ENCODE measurements at places on chromosomes 5 and 9. TPM values are rescaled to one million over a fixed set of nuclear protein-coding genes. Genes with fewer than 3 reads are reported as not detected.
A peak's percentile ranks its signal among the peaks of the same experiment; 100 is the strongest.

GRCh38 chr5:1789834-1790471 lies 9.7 kb downstream of the MRPL36 start:
- peak; percentile 4 for DNase-seq

GRCh38 chr9:134564431-134565170 lies 77.0 kb upstream of the COL5A1 start:
- no peak for DNase-seq

DNA sequence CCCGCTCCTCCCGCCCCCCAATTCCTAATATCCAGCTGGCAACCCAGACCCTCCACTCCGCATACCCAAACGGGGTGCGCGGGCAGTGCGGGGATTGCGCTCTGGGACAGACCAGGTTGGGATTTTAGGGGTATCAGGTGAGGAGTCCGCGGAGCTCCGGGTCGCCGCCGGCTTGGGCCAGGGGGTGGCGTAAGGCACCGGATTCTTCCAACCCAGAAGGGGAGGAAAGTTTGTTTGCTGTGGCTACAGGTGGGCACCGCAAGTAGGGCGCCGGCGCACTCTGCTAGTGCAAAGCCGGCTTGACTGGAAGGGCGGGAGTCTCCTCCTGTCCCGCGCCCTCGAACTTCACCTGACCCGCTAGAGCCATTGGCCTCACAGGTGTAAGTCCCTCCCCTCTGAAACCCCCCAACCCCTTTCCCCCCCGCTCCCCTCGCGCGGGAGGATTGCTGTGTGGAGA lies 709 bp downstream of the IQGAP2 start:
- peak; percentile 83 for DNase-seq

DNA sequence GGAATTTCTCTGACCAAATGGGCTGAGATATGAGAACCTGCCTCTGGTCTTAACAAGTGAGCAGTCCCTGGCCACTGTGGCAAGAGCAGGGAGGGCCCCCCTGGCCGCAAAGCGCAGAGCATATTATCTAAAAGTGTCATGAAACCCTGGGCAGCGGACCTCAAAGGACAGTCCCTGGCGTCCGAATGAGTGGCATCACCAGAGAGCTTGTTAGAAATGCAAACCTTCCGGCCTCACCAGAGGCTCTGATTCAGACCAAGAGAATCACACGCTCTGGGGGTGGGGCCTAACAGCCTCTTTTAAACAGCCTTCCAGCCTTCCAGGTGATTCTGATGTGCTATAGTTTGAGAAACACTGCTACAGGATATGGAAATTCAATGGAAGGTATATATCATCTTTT lies 10.9 kb downstream of the PTPN3 start:
- no peak for DNase-seq

DNA sequence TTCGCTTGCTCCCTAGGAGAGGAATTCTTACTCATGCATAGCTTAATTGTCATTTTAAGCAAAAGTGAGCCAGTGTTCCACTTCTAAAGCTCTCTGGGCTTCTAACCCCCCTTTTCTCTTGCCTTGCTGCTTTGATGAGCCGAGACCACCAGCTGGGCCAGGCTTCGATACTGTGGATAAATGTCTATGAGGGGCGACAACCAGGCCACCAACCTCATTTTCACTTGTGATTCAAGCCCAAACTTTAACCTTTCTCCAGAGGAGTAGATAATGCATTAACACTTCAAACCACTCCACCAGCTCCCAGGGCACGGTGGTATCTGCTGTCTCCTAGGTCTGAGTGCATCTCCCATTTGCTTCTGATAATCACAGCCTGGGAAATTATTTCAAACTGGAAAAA lies 205.6 kb downstream of the PSAT1 start:
- DNase-seq: no peak

GRCh38 chr5:90410178-90410762 lies 714 bp upstream of the CETN3 start:
- DNase-seq: no peak

DNA sequence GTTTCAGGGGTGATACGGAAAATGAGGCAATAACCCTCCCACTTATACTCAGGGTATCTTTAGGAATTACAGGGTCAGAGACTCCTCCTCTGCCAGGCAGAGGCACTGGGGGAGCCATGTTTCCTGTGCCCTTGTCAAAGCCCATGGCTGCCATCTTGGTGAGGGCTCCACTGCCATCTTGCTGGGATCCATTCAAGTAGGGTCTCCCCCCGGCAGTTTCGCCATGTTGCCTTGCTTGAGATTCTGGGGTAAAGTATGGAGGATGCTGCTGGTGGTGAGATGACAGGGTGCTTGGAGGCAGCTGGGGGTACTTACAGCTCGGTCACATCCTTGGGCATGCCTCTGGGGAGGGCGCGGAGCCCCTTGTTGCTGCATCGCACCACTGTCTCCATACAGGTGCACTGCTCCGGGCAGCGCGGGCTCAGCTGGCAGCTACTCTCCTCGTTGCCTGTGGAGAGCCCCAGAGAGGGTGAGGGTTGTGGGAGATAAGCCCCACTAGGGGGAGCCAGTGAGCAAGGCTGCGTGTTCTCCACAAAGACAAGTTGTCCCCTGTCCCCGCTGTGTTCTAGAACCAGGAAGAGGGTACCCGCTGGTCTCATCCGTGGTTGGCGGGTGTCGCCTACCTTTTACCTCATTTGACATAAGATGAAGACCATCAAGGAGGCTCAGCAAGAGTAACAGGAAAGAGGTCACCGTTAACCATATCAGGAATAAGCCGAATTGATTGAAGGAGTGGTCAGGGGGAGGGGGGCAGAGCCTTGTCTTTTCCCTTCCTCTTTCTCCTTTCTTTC lies 169.0 kb upstream of the PANK3 start:
- peak; percentile 84 for DNase-seq

DNA sequence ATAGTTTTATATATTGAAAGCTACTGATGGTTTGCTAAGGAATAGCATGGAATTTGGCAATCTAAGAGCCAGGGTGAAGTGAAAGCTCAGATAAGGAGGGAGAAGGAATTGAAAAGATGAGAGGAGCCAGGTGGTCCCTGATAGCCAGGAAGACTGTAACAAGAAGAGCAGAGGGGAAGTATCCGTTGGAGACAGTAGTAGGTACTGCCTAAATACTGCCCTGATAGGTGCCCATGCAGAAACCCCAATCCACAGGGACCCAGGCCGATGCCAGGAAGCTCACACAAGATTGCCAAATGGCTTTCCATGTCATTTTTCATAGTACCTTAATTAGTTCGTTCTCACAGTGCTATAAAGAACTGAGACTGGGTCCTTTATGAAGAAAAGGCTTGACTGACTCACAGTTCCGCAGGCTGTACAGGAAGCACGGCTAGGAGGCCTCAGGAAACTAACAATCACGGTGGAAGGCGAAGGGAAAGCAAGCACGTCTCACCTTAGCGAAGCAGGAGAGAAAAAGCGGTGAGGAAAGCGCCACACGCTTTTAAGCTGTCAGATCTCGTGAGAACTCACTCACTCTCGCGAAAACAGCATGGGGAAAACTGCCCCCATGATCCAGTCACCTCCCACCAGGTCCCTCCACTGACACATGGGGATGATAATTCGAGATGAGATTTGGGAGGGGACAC lies 13.0 kb downstream of the ACTL7B start:
- peak; percentile 58 for DNase-seq

DNA sequence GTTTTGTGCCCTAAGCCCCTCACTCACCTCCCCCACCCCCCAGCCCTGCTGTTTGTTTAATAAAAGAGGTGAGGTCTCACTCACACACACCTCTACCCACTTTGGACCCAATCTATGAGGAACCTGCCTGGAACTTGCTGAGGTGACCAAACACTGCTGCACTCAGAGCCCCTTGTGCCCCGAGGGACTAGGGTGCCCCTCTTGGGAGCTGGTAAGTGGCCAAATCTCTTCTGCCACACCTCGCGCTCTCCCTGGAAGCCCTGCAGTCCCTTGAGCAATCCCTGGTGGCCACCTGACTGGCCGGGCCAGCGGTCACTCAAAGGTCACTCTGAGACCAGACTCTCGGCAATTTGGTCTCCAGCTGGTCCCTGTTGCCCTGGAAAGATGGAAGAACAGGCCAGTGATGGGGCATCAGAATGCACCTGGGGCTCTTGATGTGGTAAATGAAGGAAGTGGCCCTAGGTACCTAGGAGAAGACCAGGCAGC lies 157.2 kb downstream of the MED10 start:
- no peak for DNase-seq

DNA sequence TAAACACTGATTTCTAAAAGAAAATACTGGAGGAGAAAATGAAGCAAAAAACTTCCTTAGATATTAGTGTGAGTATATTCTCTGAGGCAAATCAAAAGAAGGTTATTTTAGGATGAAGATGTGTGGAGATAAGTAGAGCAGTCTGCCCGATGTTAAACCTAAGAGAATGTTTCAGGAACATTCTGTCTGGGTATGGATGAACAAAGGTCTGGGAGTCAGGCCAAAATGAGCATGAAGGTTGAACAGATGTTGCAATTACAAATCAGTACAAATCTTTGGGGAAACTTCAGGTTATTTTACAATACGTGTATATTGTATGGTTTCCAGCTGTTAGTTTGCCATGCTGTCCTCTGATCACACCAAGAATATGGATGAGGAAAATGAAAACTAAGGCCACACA lies 14.4 kb upstream of the CEP78 start:
- DNase-seq: no peak

- peak; percentile 19 for DNase-seq
These were observed 5.3 kb downstream of the INVS start for GRCh38 chr9:100104314-100104713.

DNA sequence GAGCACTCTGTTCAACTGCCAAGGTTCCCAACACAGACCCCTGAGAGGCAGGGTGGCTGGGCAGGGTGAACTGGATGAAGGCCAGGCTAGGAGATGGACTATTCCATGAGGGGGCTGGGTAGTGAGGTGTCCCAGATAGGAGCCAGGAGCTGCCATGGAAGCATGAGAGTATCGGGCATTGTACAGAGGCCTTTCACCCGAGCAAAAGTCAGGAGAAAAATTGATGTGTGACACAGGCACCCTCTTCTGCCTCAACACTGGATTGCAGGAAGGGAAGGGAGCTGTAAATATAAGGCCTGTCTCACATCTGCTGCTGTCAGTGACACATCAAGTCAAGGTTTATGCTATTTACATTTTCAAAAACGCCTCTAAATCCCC lies 74.6 kb downstream of the UBAP1 start:
- DNase-seq: no peak

DNA sequence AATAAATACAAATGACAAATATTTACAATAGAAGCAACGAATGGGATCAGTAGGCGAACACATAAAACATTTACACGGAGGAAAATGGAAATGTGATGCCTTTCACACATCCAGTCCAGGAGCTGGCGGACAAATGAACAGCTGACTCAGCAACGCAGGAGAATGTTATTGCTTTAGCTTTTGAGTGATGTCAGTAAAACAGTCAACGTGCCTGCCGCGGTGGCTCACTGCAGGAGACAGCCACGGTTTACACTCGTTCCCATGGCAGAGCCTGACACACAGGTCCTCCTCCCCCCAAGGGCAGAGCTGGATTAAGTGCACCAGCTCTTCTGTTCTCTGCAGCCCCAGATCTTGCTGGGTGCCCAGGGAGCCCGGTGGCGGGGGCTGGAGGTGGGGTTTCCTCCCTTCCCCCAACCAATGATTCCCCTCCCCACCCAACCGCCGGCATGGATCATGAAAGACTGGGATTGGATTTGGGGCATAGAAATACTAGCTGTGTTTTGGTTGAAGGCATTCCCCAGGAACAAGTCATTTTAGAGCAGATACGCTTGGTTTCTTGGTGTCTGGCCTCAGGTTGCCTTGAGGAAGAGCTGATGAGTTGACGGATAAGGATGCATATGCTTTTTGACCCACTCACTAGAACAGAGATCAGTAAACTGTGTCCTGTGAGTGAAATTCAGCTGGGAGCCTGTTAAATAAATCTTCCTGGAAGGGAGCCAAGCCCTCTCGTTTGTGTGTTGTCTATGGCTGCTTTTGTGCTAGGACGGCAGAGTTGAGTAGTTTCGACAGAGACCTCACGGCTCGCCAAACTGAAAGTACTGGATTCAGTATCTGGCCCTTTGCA lies 12.5 kb downstream of the STC2 start:
- DNase-seq: peak; percentile 51

DNA sequence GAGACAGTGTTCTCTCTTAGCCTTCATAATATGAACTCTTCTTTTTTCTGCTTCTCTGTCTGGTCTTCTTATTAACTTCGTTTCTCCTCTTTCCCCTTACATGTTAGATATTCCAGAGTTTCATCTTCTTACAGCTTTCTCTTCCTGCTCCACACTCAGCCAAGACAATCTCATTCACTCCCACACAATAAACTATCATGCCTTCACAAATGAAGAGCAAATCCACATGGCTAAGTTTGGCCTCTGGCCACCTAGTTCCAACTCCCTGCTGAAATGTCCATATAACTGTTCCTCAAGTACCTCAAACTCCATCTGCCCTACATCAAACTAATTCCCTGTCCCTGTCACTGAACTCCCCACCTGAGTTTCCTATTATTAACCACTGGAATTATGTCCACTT lies 18.4 kb downstream of the IL33 start:
- no peak for DNase-seq

DNA sequence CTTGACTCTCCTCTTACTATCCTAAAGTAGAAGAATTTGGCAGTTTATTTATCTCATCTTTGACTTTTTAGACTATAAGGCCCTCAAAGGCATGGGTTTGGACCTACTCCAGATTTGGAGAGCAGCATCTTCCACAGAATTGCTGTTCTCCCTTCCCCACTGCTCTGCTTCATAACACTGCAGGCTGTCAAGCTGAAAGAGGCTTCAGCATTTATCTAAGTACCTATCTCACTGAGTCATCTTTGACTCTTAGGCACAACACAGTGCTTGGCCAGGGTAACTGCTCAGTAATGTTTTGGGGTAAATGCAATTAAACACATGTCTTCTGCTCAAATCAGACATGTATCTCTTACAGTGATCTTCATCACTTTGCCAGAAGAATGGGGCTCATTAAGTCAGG lies 60.6 kb downstream of the GRIN3A start:
- DNase-seq: no peak

Gene CDC20B
- total RNA-seq: not detected

Gene PCDHGB3
- total RNA-seq: not detected

Gene TMEM171
- not detected for total RNA-seq

All from activated CD4-positive, alpha-beta T cell treated with anti-CD3 and anti-CD28 coated beads for 36 hours (primary cell).